ENCODE measurements at places on chromosomes 16 and 17. TPM values are rescaled to one million over a fixed set of nuclear protein-coding genes. Genes with fewer than 3 reads are reported as not detected.

The SLC7A5 gene
- 758 TPM for total RNA-seq

The KREMEN2 gene
- 2.2 TPM for total RNA-seq

The LGALS9B gene
- not detected for total RNA-seq

The TAT gene
- 0.02 TPM for total RNA-seq

The GGT6 gene
- not detected for total RNA-seq

The KRT25 gene
- not detected for total RNA-seq

The C16orf74 gene
- total RNA-seq: 9.4 TPM

The OTOP3 gene
- total RNA-seq: 0.05 TPM

The FOXC2 gene
- total RNA-seq: 2.2 TPM

The C16orf89 gene
- not detected for total RNA-seq
